ENCODE measurements at places on chromosomes 7 and 10. TPM values are rescaled to one million over a fixed set of nuclear protein-coding genes. Genes with fewer than 3 reads are reported as not detected.

SPAM1 gene
- not detected for total RNA-seq

CYP2E1 gene
- 0.43 TPM for total RNA-seq

IRF5 gene
- total RNA-seq: 6.5 TPM

PTEN gene
- 51.8 TPM for total RNA-seq

SPDYE6 gene
- total RNA-seq: not detected

Measured in activated CD8-positive, alpha-beta T cell treated with anti-CD3 and anti-CD28 coated beads for 36 hours (primary cell).